Panc1 (cell line): ENCODE measurements at places on chromosomes 16 and 17. TPM values are rescaled to one million over a fixed set of nuclear protein-coding genes. Genes with fewer than 3 reads are reported as not detected.

DNA sequence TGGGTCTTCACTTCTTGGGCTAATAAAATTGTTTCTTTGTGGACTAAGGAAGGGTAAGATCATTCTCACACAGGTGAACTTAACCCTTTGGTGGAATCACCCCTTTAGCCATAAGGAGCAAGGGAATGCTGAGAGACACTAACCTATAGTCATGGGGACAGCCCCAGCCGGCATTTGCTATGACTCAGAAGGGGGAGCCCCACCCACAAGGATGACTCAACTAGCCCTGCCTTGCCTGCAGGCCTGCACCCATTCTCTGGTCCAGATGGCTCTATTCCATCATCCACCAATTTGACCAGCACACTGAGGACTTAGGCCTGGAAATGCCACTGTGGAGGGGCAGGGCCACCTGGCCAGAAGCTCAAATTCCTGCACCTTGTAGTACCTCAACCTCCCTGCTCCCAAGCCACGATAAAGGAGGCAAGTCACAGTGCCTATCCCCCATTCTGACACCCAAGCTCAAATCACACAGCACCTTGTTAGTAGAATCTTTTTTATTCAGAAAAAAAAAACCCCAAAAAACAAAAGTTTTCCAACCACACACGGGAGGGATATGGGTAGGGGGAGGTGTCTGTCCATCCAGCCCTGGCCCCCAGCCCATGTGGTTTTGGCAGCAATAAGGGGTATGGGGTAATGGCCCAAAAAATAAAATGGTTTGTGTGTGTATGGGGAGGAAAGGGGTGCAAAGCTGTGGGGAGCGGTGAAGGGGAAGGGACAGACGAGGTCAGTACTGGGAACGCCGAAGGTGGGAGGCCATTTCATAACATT, 3.0 kb downstream of the PFN1 start:
- peak overlapping the region; percentile 85 for H3K4me3 ChIP-seq
- peak overlapping the region; percentile 94 for H3K27ac ChIP-seq
- H3K27me3 ChIP-seq = no peaks in the 10 kb centered on the region
- H3K4me1 ChIP-seq = peaks cover 28% of the 10 kb centered on the region
- peak; percentile 83 for DNase-seq
- H3K36me3 ChIP-seq = peaks cover 14% of the 10 kb centered on the region

DNA sequence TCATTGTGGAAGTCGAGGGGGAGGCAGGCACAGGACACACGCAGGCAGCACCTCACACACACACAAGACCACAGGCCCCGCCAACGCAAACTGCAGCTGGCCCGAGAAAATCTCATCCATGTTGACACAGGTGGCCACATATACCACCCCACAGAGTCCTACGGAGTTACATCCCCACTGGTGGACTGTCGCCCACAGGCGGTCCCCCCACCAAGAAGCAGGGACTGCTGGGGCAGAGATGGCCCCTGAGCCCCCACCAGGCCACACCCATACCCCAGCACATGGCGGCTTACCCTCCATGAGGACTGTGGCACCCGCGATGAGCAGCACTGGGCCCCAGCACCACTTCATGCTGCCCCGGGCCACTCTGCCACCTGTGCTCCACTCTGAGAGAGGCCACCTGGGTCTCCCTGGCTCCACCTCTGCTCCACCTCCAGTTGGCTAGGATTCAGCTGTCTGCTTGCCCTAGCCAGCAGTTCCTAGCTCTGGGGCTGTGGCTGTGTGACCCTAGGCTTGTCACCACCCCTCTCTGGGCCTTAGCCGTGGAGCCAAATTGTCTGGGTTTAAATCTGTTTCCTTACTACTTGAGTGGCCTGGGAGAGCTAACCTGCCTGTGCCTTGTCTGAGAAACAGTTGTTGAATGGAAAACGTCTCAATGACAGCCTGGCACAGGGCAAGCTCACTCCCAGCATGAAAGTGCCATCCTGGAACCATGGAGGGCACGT, at the start of gene PRSS53:
PRSS53 (minus strand) TSS at position 485 of the 725 bp plus-strand sequence; CDS start at position 351, 134 bp downstream.
- H3K4me1 ChIP-seq = peaks cover 4% of the 10 kb centered on the region; the same call in 1 of the 2 replicates
- H3K27me3 ChIP-seq = no peaks in the 10 kb centered on the region
- no peak within 1 kb of the TSS for H3K27ac ChIP-seq
- H3K36me3 ChIP-seq = no peaks in the 10 kb centered on the region
- no peak within 1 kb of the TSS for H3K4me3 ChIP-seq

GRCh38 chr16:11640987-11641817, 27.1 kb upstream of the SNN start:
- no peak overlapping the region for H3K4me3 ChIP-seq
- peaks cover 11% of the 10 kb centered on the region for H3K4me1 ChIP-seq

The TMEM106A gene
- 3.5 TPM for total RNA-seq

GRCh38 chr16:80004113-80004512, 403.6 kb upstream of the MAF start:
- H3K4me3 ChIP-seq = no peak overlapping the region
- no peaks in the 10 kb centered on the region for H3K36me3 ChIP-seq
- H3K4me1 ChIP-seq = no peaks in the 10 kb centered on the region
- no peak overlapping the region for H3K27ac ChIP-seq
- DNase-seq = no peak

The SLC35G3 gene
- not detected for total RNA-seq

The NPIPB9 gene
- 0.90 TPM for total RNA-seq

DNA sequence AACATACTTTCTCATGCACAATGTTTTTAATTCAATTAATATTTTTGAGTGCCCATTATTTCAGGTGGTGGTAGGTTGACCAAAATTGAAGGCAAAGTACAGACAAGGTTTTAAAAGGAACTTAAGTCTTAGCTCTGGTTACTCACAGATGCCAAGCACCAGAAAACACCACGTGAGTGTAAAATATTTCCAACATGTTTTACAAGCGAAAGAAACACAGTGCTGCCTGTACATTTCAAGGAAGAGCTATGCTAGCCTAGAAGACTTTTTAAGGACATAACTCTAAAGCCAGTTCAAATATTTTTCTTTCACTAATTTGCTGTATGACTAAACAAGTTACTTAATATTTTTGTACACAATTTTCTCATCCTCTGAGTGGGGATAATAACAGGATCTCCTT, 736.4 kb upstream of the GOT2 start:
- H3K36me3 ChIP-seq = no peaks in the 10 kb centered on the region
- DNase-seq = no peak
- H3K4me3 ChIP-seq = no peak overlapping the region

DNA sequence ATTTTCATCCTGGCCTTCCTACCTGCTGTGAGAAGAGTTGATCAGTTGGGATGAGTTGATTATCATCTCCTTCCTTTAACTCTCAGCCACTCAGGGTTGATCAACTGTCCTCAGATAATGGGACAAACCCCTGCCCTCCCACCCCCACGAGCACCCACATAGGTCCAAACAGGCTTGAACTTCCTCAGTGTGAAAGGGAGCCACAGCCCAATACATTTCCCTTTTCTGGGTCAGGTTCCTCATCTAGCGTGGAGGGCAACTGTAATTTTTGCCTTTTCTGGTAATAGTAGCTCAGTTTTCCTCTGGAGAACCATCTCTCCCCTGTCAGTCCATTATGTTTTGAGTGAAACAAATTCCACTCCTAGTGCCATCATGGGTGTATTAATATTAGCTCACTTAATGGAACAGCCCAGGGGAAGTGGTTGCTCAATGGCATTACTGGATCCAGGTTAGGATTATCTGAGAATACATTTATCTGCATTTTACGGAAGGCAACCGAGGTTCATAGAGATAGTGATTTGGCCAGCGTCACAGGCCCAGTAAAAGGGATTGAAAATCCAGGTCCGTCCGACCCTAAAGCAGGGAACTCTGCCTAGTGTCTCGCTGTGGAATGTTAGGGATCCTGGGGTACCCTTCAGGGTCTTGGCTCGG, 476 bp upstream of the LPCAT2 start:
- DNase-seq = no peak
- peaks cover 17% of the 10 kb centered on the region for H3K4me1 ChIP-seq
- no peaks in the 10 kb centered on the region for H3K27me3 ChIP-seq
- H3K4me3 ChIP-seq = peak overlapping the region; percentile 81
- peak overlapping the region; percentile 77 for H3K27ac ChIP-seq

DNA sequence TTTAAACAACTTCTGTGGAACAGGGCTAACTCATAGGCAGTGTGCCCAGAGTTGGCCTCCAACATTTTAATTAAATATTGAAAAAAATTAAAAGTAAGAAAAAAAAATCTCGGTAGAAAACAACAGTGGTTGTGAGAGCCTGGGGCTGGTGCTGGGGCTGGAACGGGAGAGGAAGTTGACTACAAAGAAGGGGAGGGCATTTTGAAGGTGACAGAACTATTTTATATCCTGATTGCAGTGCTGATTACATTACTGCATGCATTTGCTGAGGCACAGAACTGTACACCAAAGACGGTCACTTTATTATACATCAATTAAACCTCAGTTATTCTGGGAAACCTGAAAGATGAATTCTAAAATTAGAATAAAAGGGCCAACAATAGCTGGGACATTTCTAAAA, 142.5 kb downstream of the PARN start:
- H3K36me3 ChIP-seq = no peaks in the 10 kb centered on the region
- H3K4me3 ChIP-seq = no peak overlapping the region
- peaks cover 21% of the 10 kb centered on the region for H3K4me1 ChIP-seq
- peak overlapping the region; percentile 57; the same call in 1 of the 2 replicates for H3K27ac ChIP-seq
- DNase-seq = no peak

DNA sequence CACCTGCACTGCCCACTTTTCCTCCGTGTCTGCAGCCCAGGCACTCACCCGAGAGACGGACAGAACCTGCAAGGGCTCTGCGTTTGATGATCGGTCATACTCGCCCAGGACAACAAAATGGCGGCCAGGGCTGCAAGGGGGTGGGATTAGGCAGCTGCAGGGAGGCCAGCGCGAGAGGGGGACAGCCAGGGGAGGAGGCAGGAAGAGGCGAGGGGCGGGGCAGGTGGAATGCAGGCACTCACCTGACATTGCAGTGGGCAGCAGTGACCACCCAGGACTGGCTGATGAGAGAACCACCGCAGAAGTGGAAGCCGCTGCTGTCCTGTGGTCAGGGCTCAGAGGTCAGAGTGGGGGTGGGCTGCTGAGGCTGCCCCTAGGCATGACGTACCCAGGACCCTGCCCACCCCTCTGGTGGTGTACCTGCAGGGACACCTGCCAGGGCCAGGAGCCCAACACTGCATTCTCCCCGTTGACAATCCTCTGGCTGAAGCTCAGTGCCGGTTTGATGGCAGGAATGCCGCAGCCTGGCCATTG, 917 bp downstream of the CTRL start:
- no peak overlapping the region for H3K4me3 ChIP-seq
- H3K4me1 ChIP-seq = no peaks in the 10 kb centered on the region
- no peak for DNase-seq
- no peaks in the 10 kb centered on the region for H3K36me3 ChIP-seq
- no peak overlapping the region for H3K27ac ChIP-seq

DNA sequence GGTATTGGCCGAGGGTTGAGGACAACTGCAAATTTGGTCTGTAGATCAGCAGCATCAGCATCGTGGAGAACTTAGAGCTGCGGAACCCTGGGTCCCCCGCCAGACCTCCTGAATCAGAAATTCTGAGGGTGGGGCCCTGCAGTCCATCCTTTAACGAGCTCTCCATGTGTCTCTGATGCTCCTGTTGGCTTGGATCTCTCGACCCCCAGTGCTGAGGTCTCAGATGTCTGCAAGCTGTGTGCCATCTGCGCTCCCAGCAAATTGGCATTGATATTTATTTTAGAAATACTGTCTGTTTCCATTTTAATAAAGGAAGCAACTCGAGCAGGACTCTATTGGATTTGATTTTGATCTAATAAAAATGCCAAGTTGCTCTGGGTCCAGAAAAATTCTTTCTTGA, 250.0 kb downstream of the KATNIP start:
- no peaks in the 10 kb centered on the region for H3K36me3 ChIP-seq
- H3K27me3 ChIP-seq = peaks cover 4% of the 10 kb centered on the region
- H3K4me3 ChIP-seq = no peak overlapping the region
- H3K27ac ChIP-seq = no peak overlapping the region

GRCh38 chr16:67190041-67190440, at the start of gene EXOC3L1:
Gene EXOC3L1, minus strand, starts transcription at chr16:67190136. Its CDS starts 460 bp downstream, at chr16:67189676.
- H3K4me3 ChIP-seq = no peak within 1 kb of the TSS
- DNase-seq = no peak
- peaks cover 9% of the 10 kb centered on the region for H3K4me1 ChIP-seq
- H3K27me3 ChIP-seq = no peaks in the 10 kb centered on the region
- no peak within 1 kb of the TSS for H3K27ac ChIP-seq

The SMPD3 gene
- total RNA-seq = 0.77 TPM

- no peak overlapping the region for H3K4me3 ChIP-seq
- DNase-seq = no peak
- no peaks in the 10 kb centered on the region for H3K27me3 ChIP-seq
- H3K36me3 ChIP-seq = peaks cover 25% of the 10 kb centered on the region
- H3K4me1 ChIP-seq = no peaks in the 10 kb centered on the region
- H3K27ac ChIP-seq = no peak overlapping the region
Measured at GRCh38 chr16:74622005-74622404, 15.1 kb upstream of the GLG1 start.

DNA sequence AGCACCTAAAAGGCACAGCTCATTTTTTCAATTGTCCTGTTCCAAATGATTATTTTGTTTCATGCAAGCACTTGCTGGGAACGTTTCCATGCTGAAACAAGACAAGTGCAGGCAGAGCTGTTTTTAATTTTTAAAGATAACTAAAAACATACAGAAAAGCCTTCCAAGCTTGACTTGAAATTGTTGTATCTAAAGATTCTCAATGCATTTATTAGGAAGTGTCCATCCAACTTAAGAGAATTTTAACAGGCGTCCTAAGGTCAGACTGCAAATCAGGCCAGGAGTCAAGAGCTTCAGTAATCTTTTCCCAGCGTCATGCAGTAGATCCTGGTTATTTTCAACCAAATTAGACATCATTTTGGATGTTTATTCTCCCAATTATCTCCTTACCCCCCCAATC, 702.8 kb downstream of the KCNJ2 start:
- no peak overlapping the region for H3K4me3 ChIP-seq
- DNase-seq = no peak

GRCh38 chr16:20866145-20866772, 33.9 kb downstream of the DCUN1D3 start:
- H3K27me3 ChIP-seq = no peaks in the 10 kb centered on the region
- DNase-seq = no peak
- H3K27ac ChIP-seq = peak overlapping the region; percentile 36; the same call in 1 of the 2 replicates

- no peak for DNase-seq
- H3K27me3 ChIP-seq = no peaks in the 10 kb centered on the region
- no peak overlapping the region for H3K27ac ChIP-seq
- H3K4me1 ChIP-seq = no peaks in the 10 kb centered on the region
- H3K36me3 ChIP-seq = no peaks in the 10 kb centered on the region
Measured at GRCh38 chr16:67773569-67774456, 32.5 kb downstream of the RANBP10 start.

GRCh38 chr16:15726715-15727114, 76.7 kb downstream of the NDE1 start:
- no peak for DNase-seq
- H3K4me3 ChIP-seq = no peak overlapping the region
- H3K27ac ChIP-seq = no peak overlapping the region
- H3K36me3 ChIP-seq = no peaks in the 10 kb centered on the region
- H3K27me3 ChIP-seq = no peaks in the 10 kb centered on the region
- no peaks in the 10 kb centered on the region for H3K4me1 ChIP-seq

DNA sequence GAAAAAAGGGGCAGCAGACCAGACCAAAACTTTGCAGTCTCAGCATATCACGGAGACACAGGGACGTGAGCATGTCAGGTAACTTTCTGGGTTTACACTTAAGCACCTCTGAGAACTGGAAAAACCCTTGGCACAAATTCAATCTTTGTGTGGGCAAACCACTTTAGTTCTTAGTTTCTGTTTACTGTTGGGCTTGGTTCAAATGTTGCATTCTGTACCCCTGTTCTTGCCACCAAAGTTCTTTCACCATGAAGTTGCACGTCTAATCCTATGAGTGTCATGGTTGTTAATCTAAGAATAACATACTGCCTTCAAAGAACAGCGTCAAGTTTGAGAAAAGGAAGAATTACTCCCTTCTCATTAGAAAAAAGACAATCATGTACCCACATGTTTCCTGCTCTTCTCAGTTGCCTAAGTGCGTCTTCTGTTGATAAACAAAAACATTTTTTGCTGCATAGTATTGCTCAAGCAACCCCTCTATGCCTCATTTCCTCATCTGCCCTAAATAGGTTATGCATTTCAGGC, 11.6 kb downstream of the KRT33A start:
- no peaks in the 10 kb centered on the region for H3K4me1 ChIP-seq
- no peaks in the 10 kb centered on the region for H3K36me3 ChIP-seq
